NT2/D1 (cell line): ENCODE measurements at places on chromosomes 5 and 9.

DNA sequence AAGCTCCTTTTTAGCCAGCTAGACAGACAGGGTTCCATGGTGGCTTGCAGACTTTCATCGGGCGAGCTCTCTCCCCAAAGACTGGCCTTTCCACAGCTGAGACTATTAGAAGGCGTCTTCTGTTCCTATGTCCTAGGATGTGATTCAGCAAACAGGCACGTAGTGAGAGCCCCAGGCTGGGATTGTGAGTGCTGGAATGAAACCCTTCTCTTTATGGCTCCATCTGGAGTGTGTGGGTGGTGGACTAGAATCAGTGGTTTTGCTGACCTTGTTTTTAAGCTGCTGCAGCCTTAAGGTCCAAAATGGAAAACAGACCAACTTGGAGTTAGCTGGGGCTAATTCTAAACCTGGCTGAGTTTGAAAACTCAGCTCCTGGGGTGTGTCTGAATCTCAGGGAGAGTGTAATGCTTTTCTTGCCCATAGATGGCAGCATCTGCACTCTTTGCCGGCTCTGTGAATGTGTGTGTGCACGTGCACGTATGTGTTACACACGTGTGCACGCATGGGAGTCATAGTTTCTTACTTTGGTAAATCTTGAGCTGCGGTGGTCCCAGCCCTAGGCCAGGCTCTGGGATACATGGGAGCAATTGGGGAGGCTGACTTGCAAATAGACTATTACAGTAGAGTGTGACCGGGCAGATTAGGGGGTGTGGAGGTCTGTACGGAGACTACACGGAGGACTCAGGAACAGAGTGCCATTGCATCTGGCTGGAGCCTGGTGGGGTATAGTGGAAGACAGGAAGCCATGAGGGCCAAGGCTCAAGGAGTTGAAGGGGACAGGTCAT lies 10.7 kb downstream of the GSN start:
- no peak for DNase-seq

DNA sequence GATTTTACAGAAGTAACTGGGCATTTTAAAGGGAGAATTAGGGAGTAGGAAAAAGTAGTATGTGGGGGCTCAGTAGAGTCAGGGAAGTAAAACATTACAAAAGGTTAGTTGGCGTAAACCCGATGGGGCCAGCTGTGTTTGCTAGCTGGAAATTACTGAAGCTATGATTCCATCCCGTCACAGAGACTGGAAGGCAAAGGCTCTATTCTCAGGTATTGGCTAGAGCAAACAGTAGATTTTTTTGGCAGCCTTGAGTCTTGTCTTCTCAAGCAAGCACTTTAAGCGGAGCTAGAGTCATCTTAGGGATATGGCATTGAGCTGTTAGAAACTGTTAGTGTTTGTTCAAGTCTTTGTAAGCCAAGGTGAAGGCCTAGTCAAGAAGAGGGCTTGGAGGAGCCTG lies 121.5 kb downstream of the PAM start:
- DNase-seq = no peak

DNA sequence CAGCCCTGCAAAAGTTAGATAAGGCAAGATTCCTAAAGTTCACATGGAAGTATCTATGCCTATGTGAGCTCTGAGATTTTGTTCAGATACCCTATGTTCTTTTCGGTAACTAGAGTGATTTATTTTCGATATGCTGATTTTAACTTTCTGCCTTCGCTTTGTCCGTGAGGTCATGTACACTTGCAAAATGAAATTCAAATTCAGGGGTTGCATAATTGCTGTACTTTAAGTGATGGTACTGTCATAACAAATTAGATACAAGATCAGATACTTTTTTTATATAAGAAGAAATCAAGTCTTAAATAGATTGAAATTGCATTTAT lies 350 bp upstream of the ECPAS start:
- DNase-seq = peak; percentile 8

GRCh38 chr5:134846641-134846960 lies 833 bp downstream of the C5orf24 start:
- no peak for DNase-seq

- DNase-seq = no peak
These were observed 211.4 kb upstream of the FTMT start for GRCh38 chr5:121640298-121640697.

GRCh38 chr5:69224520-69224919 lies 10.2 kb upstream of the CDK7 start:
- DNase-seq = no peak

- DNase-seq = no peak
These were observed 392.1 kb downstream of the DTWD2 start for GRCh38 chr5:118596255-118596654.

GRCh38 chr5:73693573-73694061 lies 67.6 kb downstream of the ARHGEF28 start:
- DNase-seq = peak; percentile 44

GRCh38 chr5:68884144-68884754 lies 209.6 kb upstream of the SLC30A5 start:
- no peak for DNase-seq

DNA sequence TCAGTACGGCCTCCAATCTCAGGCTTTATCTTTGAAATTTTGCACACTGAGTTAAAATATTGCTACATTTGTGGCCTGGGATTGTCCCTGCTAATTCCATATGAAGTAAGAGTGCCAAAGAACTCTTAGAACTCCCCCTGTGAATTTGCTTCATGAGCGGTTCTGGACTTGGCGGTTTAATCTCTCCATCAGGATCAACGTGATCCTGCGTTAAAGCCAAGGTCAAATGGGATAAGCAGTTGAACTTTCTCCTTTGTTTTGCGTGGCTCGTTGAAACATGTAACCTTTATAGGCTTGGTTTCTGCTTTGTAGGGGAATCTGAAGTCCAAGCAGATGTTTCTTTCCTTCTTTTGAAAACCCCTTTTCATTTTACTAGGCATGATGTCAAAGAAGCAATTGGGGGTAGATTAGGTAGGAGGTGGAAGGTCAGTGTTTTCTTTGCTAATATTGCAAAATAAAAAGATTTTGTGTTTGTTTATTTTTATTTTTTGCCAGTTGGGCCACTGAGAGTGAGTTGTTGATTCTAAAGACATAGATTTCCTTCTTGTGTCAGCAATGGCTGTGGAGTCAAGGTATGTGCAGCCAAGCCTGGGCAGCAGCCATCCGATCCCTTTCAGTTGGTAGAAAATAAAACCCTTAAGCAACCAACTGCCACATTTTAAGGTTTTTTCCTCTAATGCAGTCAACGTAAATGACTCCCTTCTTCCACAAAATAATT lies 390.8 kb downstream of the NNT start:
- no peak for DNase-seq

- DNase-seq = no peak
These were observed 48.5 kb upstream of the SNCAIP start for GRCh38 chr5:122263352-122264030.

DNA sequence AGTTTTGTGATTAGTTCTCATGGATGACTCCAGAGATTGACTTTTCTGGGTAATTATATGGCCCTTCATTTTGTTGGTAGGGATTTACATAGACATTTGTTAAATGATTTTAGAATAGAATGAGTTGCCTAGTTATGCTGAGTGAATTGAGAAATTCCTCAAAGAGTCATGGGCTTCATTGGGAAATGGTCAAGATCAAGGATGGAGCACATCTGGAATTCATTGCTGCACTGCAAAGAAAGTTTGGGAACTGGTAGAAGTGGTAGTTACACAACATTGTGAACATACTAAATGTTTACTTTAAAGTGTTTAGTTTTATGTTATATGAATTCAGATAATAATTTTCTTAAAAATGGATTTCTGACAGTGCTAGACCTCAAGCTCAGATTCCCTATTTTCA lies 46.5 kb downstream of the PIP5K1B start:
- no peak for DNase-seq

DNA sequence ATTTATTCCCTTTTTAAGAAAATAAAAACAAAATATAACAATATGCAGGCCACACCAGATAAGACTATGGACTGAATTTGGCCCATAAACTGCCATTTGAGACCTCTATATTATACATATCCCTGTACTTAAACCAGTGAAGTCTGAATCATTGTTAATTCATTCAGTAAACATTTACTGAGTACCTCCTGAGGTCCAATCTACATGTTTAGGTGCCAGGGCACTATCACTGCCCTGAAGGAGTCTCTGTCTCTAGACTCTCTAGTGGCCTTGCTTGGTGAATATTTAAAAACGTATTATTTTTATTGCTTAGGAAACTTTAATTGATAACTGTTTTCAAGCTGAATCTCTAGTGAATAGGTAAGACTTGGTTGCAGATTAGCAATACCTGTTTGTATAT lies 74.7 kb upstream of the ELL2 start:
- DNase-seq = no peak

GRCh38 chr5:170334626-170335025 lies 37.0 kb upstream of the LCP2 start:
- DNase-seq = no peak

DNA sequence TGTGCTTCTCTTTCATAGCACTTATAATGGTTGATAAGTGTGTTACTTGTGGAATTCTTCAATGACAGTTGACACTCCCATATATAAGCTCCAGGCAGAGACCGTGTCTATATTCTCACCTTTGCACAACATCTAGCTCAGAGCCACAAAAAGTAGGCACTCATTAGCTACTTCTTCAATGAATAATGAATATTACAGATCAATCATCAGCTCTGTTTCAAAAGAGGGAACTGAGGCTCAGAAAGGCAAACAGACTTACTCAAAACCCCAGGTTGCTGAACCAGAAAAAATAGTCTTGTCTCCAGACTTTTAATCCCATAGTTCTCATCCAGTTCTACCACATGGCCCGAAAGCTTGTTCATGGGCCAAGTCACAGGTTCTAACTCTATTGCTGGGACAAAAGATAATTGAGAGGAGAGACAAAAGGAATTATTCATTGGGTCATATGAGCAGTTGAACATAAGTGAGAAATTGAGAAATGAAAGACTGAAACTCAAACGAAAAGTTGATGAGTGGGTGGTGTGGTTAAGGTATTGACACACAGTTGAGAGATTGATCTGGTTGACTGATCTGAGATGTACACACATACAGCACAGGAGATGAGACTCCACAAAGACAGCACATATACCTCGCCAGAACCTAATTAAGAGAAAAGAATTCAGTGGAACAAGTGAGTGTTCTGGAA lies 381.6 kb downstream of the EFNA5 start:
- DNase-seq = no peak

GRCh38 chr9:37787059-37787458 lies 2.2 kb upstream of the EXOSC3 start:
- no peak for DNase-seq

DNA sequence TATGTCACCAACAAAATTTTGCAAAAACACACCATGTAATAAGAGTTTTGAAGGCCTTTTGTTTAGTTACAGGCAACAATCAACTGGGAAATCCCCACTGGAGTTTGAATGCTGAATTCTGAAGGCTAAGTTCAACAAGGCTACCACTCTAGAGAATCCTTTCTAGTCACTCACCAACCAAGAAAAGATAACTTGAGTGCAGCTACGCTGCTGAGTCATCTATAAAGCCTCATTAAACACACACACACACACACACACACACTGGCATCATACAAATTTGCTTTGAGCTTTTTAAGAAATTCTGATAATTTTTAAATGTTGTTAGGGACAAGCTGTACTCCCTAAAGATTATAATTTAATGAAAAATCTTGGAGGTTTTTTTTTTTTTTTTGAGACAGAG lies 219.6 kb downstream of the DENND1A start:
- DNase-seq = no peak

GRCh38 chr9:34520505-34521385 lies 2.0 kb downstream of the ENHO start:
- no peak for DNase-seq

- no peak for DNase-seq
These were observed 443.4 kb downstream of the ANXA1 start for GRCh38 chr9:73595036-73595545.
